Right renal pelvis (tissue), 4 donors: ENCODE measurements at places on chromosomes 7 and 10. TPM values are rescaled to one million over a fixed set of nuclear protein-coding genes. Genes with fewer than 3 reads are reported as not detected.

The NKX1-2 gene
- polyA plus RNA-seq, result not detected

The PLEKHS1 gene
- 0.08 TPM for polyA plus RNA-seq

The ASAH2 gene
- polyA plus RNA-seq, result 2.6 TPM

The TMEM273 gene
- 2.1 TPM for polyA plus RNA-seq

The OR13A1 gene
- 0.13 TPM for polyA plus RNA-seq

The MMRN2 gene
- 29.8 TPM for polyA plus RNA-seq

The GIMAP2 gene
- 8.3 TPM for polyA plus RNA-seq

The VPS41 gene
- 78.0 TPM for polyA plus RNA-seq

The ASB10 gene
- polyA plus RNA-seq, result not detected

The KRIT1 gene
- 40.4 TPM for polyA plus RNA-seq

The TMEM209 gene
- polyA plus RNA-seq, result 28.3 TPM

The ZNF117 gene
- polyA plus RNA-seq, result 46.6 TPM

The CRHR2 gene
- polyA plus RNA-seq, result not detected

The GNGT1 gene
- 0.11 TPM for polyA plus RNA-seq

The DCLRE1A gene
- polyA plus RNA-seq, result 17.4 TPM

The LRGUK gene
- 2.1 TPM for polyA plus RNA-seq

The NEUROG3 gene
- polyA plus RNA-seq, result not detected

The SFXN4 gene
- polyA plus RNA-seq, result 32.3 TPM

The BTBD16 gene
- polyA plus RNA-seq, result 1.6 TPM

The NRG3 gene
- polyA plus RNA-seq, result 14.3 TPM

The ANXA8L1 gene
- polyA plus RNA-seq, result 0.51 TPM

The TM9SF3 gene
- polyA plus RNA-seq, result 247 TPM

The SOSTDC1 gene
- 51.3 TPM for polyA plus RNA-seq

The PRKAR1B gene
- polyA plus RNA-seq, result 34.7 TPM

The GBX1 gene
- 0.13 TPM for polyA plus RNA-seq

The SPDYE5 gene
- 1.7 TPM for polyA plus RNA-seq

The GPR15LG gene
- 0.18 TPM for polyA plus RNA-seq

The LZTS2 gene
- 77.7 TPM for polyA plus RNA-seq

The SMKR1 gene
- polyA plus RNA-seq, result 2.6 TPM

The GPR85 gene
- polyA plus RNA-seq, result 0.93 TPM

The BICC1 gene
- 69.6 TPM for polyA plus RNA-seq

The AOAH gene
- polyA plus RNA-seq, result 3.0 TPM

The SLC18A3 gene
- not detected for polyA plus RNA-seq

The FIGNL1 gene
- polyA plus RNA-seq, result 25.0 TPM

The HOXA2 gene
- polyA plus RNA-seq, result 10.1 TPM

The KDM7A gene
- 15.4 TPM for polyA plus RNA-seq

The ELOVL3 gene
- polyA plus RNA-seq, result 2.1 TPM

The ARHGEF5 gene
- polyA plus RNA-seq, result 20.2 TPM

The ASIC3 gene
- 2.1 TPM for polyA plus RNA-seq

The ASB4 gene
- 0.08 TPM for polyA plus RNA-seq
